ENCODE measurements at places on chromosomes 3 and 15.

DNA sequence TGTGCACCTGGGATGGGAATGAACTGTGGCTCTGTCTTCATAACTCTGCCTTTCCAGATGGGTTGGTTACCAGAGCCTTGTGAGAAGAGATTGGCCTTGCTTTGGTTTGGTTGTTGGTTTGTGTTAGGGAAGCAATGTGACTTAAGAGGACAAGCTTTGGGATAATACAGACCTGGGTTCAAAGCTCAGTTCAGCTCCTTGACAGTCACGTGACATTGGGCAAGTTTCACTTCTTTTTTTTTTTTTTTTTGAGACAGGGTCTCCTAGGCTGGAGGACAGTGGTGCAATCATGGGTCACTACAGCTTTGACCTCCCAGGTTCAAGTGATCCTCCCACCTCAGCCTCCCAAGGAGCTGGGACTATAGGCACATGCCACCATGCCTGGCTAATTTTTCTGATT, 42.7 kb downstream of the CORO2B start:
- no peak for DNase-seq

GRCh38 chr15:100160953-100161352, 180.8 kb downstream of the ADAMTS17 start:
- no peak for DNase-seq

DNA sequence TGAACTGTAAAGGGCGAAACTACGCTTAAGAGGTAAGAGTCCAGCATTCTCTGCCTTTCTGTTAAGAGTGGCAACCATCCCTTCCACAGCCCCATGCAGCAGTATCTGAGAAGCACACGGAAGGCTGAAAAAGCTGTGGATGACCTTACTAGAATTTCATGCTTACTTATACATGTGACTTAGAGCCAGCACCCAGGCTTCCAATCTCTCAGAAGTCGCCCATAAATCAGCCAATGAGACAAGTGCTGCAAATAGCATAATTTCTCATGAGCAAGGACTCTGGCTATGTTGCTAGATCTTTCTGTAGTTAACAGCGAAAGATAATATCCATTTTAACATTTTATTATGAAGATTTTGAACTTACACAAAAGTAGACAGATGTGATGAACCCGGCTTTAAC, 65.3 kb downstream of the IGF2BP2 start:
- no peak for DNase-seq

GRCh38 chr15:65192016-65192415, 6.9 kb upstream of the CLPX start:
- DNase-seq, result no peak

DNA sequence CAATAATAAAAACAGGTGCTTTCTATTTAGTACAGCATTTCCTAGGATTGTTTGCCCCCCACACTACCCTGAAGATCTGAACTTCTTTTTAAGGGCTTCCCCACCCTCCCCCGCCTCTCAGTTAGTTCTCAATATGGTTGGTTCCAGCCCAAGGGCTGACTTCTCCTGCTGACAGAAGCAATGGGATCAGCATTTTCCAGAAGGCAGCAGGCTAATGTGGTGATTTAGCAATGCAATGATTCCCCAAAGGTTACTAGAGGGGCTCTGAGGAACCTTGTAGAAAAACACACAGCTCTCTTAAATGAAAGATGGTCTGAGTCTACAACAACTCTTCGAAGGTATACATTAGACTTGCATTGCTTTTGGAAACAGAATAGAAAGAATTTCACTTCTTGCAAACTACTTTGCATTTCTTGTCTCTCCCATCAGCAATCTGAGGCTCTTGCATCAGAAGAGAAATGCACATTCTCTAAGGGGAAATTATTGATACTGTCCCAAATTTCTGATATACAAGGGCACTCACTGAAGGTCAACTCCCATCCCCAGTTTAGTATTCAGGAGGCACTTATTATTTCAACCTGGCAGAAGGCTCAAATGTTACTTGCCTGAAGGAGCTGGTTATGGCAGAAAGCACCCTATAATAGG, 30.3 kb downstream of the FGF12 start:
- DNase-seq, result no peak

DNA sequence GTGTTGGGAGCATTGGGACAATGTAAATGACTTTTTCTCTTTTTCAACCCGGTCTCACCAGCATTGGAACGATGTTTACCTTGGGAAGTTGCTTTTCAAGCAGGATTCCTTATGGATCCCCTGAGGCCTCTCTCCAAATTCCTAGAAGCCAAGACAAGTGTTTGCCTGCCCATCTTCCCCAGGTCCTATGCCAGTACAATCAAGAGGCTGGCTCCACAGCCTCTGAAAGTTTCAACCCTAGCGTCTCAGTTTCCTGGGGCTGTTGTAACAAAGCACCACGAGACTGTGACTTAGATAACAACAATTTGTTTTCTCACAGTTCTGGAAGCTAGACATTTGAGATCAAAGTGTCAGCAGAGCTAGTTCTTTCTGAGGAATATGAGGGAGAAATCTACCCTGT, 347.2 kb upstream of the UMPS start:
- DNase-seq, result no peak

- no peak for DNase-seq
Observed at GRCh38 chr3:13002398-13003124, 70.7 kb downstream of the IQSEC1 start.

DNA sequence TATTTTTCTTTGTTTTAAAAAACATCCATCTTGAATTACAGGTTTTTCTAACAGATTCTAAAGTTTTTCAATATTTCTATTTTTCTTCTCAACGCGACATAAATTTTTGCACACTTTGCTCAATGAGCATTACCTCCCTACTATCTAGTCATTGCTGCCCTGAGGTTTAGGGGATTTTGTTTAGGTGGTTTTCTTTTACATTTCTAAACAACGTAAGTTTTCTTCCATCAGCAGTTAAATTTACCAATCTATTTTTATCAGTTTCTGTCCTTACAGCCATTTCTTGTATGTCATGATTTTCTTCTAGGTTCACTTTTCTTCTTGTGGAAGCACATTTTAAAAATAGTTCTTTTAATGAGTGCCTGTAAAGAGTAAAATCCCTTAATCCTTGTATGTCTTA, 49.2 kb upstream of the CCR2 start:
- DNase-seq, result no peak

GRCh38 chr15:35252351-35252865, 167.3 kb upstream of the NANOGP8 start:
- no peak for DNase-seq

DNA sequence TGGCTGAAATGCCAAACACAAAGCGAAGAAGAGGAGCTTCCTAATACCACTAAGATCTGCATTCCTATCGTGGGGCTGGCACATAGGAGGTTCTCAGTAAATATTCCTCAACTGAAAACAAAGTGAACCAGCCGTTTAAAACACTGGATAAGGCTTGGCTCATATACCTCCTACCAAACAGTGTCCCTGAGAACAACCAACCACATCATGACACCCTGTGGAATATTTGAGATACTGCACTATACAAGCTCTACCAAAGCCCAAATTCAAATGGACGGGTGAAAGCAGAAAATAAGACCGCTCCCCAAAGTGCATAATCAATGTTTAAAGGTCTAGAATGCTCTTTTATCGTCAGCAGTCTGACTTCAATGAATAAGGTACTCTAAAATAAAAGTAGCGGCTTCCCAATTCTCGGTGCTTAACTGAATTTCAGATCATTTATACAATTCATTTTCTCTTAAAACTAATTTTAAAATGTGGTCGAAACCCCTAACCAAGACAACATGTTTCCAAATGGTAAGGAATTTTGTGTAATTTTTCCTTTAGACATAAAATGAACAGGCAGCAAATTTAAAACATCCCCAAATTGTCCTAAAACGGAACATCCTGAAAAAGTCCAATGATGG, 425.8 kb downstream of the ERC2 start:
- no peak for DNase-seq

- DNase-seq, result no peak
Observed at GRCh38 chr3:113271189-113271588, 59.8 kb downstream of the BOC start.

GRCh38 chr3:143896486-143896885, 48.2 kb upstream of the SLC9A9 start:
- DNase-seq, result no peak

DNA sequence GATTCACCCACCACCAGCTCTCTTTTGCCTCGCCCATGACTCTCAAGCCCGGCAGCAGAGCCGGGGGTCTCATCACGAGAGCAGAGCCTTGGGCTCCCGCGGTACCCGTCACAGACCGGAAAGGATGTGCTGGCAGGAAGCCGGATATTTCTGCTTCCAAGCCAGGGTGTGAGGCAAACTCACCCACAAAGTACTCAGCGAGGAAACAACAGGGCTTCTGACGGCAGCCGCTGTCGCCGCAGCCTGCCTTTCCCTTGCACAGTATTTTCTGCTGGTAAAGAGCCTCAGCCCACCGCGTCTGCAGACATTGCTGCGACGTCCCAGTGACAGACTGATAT, 119.9 kb downstream of the NSMCE3 start:
- no peak for DNase-seq

- DNase-seq, result no peak
Observed at GRCh38 chr3:82055792-82056191, 294.3 kb upstream of the GBE1 start.

DNA sequence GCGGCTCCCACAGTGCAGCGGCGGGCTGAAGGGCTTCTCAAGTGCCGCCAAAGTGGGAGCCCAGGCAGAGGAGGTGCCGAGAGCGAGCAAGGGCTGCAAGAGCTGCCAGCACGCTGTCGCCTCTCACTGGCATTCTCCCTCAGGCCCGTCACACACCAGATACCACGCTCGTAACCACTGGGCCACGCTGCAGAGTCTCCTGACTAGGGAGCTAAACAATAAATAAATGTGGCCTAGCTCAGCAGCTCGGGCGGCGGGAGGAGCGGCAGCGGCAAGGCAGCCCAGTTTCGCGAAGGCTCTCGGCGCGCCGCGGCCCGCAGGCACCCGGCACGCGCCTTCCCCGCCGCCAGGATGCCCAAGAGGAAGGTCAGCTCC, 55.9 kb upstream of the FAM174B start:
- DNase-seq, result no peak

- no peak for DNase-seq
Observed at GRCh38 chr15:23913635-23914034, 226.5 kb upstream of the NDN start.

- DNase-seq, result no peak
Observed at GRCh38 chr15:55907797-55908196, 85.6 kb downstream of the NEDD4 start.

DNA sequence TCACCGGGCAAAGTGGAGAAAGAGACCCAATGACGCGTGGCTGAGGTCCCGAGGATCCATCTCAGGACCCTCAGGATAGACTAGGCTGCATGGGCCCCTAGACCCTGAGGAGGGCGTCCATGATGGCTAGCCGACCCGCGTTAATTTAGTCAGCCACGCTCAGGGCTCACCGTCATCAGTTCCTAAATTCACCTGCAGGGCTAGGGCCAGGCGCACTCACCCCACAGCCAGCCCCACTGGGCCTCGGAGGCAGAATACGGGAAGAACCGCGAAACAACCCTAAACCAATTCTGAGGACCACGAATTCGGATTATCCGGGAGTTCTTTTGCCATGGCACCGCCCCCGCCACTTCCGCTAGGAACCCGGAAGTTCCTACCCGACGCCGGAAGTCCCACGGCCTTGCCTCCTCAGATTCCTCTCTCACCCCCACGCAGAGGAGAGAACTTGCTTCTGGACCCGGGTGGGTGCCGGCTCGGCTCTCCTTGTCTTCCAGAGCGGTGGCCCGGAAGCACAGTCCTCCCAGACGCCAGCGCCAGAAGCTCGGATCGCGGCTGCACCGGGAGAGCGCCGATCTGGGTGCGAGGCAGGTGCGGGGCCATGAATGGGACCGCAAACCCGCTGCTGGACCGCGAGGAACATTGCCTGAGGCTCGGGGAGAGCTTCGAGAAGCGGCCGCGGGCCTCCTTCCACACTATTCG, at the start of the genes EAF1 and METTL6:
Gene EAF1 (plus strand): TSS at position 417 of the 699 bp plus-strand sequence. CDS start 182 bp downstream, at position 599.
Gene METTL6 (minus strand): TSS at position 363 of the 699 bp plus-strand sequence. CDS start 1,033 bp downstream, outside the sequence.
- DNase-seq, result peak; percentile 80

DNA sequence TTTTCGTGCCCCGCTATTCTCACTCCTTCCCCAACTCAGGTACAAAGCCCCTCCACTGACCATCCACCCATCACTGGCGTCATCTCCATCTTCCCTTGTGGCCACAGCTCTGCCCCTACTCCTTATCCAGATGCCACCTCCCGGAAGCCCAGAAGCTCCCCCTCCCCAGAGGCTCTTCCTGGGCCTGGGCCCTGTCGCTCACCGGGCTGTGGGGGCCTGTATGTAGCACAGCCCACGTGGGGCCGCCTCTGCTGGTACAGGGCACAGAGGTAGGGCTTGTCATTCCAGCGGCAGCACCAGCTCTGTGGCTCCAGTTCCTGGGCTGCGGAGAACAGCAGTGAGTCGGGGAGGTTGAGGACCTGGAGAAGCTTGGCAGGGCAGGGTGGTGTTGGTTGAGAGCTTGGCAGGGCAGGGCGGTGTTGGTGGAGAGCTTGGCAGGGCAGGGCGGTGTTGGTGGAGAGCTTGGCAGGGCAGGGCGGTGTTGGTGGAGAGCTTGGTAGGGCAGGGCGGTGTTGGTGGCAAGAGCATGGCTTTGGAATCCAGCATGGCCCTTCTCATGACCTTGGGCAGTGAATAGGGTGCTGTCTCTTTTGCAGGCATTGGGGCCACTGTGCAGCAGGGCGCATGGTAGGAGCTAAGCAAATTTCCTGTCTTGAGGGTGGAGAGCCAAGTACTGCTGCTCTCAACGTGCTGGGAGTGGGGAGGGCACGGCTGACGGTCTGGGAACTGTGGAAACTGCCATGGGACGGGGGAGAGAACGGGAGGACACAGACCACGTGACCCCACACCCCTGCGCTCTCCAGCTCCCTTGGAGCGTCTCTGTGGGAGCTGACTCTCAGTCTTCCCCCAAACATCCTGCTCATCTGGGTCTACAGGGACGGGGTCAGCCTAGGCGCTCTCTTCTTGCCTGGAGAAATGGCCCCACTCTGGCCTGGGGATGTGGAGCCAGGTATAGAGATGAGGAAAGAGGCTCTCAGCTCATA, 43.4 kb downstream of the MUC20 start:
- no peak for DNase-seq

DNA sequence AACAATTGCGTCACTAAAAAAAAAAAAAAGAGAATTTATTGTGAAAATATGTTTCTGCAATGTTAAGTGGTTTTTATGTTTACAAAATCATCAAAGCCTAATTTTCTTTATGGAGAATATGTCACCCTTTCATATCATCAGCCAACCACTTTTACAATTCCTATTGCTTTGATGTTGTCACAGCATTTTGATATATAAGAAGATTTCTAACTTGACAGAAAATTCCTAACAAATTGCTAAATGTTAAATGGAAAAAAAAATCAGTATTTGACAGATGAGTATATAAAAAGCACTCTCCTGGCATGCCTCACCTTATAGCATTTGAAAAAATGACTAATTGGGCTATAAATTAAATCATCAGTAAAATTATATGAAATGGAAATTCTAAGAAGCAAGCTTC, 1457.3 kb upstream of the ALCAM start:
- DNase-seq, result no peak

DNA sequence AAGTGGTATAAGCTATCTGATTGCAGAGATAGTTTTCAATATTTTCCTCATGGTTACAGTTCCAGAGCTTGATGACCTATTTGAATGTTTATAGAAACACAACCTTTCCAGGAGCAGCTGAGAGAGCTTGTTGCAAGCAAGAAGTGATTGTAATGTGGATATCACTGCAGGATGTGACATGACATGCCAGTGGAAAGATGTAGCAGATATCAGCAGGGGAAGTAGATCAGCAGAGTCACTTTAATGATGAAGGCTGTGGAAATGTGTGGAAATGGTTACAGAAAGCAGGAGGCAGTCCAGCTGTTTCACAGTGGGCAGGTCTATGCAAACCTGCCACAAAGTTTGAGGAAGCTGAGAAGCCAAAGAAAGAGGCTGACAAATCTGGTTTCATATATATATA, 21.0 kb downstream of the TMEM158 start:
- no peak for DNase-seq
